ELR (cell line): ENCODE measurements at places on chromosomes 1 and 21.
A peak's percentile ranks its signal among the peaks of the same experiment; 100 is the strongest.

GRCh38 chr21:17784604-17785402 lies 34.4 kb downstream of the C21orf91 start:
- peak; percentile 2 for DNase-seq

- DNase-seq, result peak; percentile 47
Measured at GRCh38 chr1:164735315-164736052, 176.5 kb downstream of the PBX1 start.

DNA sequence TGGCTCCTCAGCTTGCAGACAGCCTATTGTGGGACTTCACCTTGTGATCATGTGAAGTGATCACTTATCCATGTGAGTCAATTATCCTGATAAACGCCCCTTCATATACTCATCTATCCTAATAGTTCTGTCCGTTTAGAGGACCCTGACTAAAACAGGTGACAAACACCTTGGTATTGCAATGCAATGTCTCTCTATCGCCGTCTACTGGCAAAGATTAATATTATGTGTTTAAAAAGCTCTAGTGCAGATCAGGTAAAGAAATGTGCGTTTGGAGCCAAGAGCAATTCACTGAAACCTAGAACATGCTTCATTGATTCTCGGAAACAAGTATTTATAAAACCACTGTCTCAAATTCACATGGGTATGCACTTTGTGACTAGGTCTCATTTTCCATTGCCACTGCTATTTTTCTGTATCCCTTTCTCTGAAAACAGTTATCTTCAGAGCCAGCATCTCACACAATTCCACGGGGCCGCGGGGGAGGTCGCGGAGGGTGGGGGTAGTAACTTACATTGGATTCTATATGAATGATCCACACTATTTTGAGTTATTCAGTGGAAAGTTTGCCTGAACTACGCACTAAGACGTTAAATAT lies 554.6 kb upstream of the NCAM2 start:
- DNase-seq, result peak; percentile 7

- DNase-seq, result peak; percentile 90
Measured at GRCh38 chr21:45820171-45821091, 161.1 kb upstream of the COL6A1 start.

GRCh38 chr1:68429233-68429808 lies 20.4 kb downstream of the RPE65 start:
- no peak for DNase-seq

- DNase-seq, result no peak
Measured at GRCh38 chr1:167922023-167922422, 8.1 kb upstream of the ADCY10 start.

DNA sequence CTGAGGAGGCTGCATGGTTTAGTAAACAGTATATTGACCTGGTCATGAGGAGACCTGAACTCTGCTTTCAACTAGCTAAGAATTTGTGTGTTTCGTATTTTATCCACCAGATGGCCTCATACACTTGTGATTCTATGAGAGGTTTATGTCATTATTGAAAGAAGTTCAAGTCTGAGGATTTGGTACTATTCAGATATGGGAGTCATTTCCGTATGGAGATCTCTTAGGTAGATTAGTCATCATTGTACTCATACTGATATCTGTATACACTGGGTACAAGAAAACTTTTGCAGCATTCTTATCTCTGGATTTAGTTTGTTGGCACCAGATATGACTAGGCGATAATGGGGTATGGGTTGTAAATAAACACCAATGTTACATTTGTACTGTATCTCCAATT lies 26.6 kb downstream of the ATF6 start:
- DNase-seq, result peak; percentile 95

- DNase-seq, result no peak
Measured at GRCh38 chr1:2805801-2806430, 4.4 kb upstream of the TTC34 start.

DNA sequence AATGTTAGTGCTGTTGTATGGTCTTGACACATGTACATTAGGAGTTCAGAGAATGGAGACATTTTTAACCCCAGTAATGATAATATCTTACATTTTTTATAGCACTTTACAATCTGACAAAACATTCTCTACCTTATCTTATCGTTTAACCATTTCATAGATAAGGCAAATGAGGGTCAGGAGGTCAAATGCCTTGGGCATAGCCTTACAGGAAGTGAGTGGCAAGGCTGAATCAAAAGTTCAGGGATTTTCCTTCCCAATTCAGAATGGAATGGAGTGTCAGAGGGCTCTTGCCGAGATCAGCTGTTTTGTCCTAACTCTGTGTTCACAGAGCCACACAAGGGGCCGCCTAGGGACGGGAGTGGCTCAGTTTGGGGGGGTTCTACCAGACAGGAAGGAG lies 57.6 kb upstream of the AK4 start:
- no peak for DNase-seq

- no peak for DNase-seq
Measured at GRCh38 chr1:99115231-99115630, 110.6 kb upstream of the PLPPR5 start.

GRCh38 chr1:115546846-115547245 lies 94.9 kb upstream of the VANGL1 start:
- DNase-seq, result peak; percentile 13

DNA sequence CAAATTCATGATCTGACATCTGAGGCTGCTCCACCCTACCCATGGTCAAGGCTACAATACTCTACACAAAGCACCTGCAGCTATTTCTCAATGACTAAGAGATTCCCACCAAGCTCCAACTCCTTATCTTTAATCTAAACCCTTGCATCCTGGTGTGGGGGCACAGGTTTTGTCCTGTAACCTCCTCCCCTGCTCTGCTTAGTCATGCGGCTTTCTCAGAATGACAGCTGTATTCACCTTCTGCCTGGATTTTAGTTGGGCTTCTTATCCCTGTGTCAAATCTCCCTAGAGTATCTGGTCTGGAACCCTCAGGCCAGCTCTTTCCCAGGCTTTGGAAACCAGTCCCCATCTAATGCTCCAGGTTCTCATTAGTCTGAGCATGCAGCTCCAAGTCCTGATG lies 159.0 kb downstream of the BARHL2 start:
- DNase-seq, result no peak

DNA sequence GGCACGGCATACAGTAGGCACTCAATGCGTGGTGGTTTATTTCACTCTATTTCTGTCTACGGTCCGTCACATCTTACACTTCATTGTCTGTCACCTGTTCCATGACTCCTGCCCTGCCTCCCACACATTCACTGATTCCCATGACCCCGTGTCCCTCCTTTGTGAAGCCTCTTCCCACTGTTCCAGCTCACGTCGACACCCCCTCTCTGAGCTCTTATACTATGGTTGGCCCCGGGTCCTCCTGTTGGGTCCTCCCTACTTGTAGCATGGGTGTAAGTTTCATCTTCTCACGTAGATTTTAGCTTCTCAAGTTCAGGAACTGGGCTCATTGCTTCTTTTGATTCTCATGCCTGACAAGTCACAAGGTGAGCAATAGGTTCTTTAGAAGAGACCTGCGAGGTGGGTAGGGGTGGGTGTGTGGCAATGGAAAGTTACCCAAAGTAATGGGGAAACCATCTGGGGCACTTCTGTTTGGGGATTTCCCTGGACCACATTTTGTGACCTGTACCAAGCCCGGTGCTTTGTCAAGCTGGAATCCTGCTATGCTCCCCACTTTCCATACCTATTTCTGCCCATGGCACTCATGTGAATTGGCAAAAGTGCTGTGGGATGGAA lies 22.1 kb upstream of the IL10 start:
- DNase-seq, result no peak
